ENCODE measurements at places on chromosomes 4 and X.

- no peak for DNase-seq
Observed at GRCh38 chr4:8315435-8316250, 46.1 kb downstream of the HTRA3 start.

DNA sequence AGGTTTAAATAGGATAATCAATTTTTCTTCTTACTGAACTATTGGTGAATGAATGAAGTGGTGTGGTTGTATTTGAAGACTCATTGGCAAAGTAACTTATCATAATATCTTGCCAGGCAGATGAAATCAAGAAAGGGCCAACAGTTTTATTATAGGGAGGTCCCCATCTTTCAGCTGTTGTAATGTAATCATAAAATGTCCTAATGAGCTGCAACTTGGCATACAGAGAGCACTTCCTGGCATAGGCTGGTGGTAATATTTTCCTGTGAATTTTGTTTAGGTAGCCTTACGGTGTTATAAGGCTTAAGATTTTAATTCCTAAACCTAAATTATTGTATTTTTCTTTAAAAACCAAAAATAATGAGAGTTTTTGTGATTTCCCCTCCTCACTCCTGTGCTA lies 17.5 kb downstream of the FHIP1A start:
- no peak for DNase-seq

DNA sequence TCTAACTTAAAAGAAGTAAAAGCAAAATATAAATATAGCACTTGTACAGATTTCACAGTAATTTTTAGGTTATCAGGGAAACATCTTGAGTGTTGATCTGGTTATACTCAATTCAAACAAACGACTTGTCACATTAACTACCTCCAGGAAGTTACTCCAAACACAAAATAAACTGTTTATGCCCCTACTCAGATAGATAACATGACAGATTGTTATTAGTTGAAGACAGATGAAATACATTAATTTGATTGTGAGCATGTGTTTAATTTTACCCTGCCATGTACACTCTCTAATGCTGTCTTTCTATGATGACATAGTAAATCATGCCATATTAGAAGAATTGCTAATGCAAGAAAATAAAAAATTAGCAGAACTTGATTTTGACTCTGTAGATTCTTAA lies 88.0 kb downstream of the RAB28 start:
- DNase-seq = no peak

GRCh38 chrX:65971151-65971550 lies 68.7 kb downstream of the VSIG4 start:
- no peak for DNase-seq

GRCh38 chr4:69763233-69763632 lies 2.8 kb upstream of the SULT1B1 start:
- DNase-seq = no peak

DNA sequence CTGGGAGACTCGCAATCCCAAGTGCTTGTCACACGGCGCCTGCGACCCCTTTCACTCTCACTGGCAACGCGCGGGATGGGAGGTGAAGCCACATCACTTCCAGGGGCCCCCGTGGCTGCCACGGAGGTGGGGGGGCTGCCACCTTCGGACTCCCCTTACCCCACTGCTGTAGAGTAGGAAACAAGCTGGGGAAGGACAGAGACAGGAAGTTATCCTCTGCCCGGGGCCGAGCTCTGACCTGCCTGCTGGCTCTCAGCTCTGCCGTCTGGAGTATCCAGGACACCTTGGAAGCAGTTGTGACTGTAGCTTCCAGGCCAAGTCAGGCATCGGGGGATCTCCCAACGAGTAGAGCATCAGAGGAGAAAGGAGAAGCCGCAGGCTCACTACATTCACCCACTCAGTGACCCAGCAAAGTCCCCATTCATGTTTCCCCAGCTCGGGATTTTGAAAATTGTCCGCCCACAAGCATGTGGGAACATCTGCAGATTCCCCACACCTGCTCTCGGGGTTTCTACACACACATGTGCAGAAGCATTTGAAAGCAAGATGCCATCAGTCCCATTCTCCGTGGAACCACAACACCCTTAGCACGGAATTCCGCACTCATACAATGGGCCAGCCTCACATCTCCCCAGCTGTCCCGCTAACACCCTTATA lies 10.8 kb downstream of the PDZD4 start:
- DNase-seq = no peak

DNA sequence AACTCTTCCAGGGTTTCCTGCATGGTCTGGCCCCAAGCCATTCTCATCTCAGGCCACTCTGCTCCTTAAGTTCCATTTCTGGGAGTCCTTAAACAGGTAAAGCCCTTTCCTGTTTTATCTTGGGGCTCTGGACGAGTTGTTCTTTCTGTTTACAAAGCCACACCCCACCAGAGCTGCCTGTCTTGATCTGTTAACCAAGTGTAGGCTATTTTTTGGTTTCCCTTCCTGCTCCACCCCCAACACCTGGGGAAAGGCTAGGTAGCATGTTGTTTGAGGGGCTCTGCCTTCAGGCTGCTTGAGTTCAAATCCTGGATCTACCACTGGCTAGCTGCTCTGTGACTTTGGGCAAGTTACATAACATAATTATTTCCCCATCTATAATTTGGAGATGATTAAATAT lies 40.0 kb downstream of the ERVMER34-1 start:
- DNase-seq = no peak

DNA sequence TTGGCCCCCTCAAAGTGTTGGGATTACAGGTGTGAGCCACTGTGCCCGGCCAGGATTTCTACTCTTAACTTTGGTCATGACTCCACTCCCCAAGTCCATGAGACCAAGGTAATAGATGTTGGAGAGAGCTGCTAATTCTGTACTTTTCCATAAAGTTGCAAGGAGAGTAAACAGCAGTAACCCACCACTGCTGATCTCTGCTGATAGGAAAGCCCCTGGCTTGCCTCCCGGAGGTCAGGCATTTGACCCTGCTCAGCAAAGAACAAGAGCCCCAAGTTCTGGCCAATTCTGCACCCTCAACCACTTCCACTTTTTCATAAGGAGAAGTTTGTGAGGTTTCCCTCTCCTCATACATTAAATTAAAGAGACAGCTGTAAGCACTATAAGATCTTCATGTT lies 143.0 kb downstream of the RASL11B start:
- DNase-seq = no peak

DNA sequence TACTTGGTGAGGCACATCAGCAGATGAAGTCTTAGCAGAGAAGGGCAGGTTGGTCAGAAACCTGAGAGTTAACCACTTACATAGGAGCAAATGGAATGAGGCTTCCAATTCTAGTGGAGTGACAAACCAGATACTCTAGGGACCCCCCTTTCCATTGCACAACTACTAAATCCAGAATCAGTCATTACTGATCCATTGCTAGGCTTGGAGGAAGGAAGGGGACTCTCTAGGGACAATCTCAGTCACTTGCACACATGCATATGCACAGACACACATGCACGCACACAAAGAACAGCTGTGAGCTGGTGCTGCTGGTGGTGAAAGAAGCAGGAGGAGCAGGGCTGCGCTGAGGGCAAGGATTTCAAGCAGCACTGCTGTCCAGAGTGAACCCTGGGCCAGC lies 25.7 kb downstream of the PNMA5 start:
- no peak for DNase-seq

GRCh38 chrX:102546828-102547493 lies 30.4 kb upstream of the TMSB15A start:
- DNase-seq = no peak

- no peak for DNase-seq
Observed at GRCh38 chr4:188596021-188596420, 456.8 kb downstream of the TRIML1 start.

DNA sequence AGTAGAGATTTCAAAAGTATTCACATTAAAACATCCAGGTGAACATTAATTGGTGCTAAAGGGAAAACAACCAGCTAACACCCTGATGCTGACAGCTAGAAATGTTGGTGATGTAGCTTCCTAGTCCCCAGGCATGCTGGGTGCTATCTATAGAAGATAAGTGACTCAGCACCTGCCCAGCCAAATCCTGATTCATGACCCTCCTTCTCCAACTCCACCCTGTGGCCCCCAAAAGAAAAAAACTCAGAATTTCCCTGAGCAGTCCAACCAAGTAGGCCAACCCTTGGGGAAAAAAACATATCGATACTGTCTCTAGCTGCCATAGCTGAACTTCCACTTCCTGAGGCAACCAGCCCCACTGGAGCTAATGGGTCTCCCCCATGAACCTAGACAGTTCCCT lies 197.6 kb upstream of the KLF3 start:
- DNase-seq = no peak

All from cerebellar nuclear complex (tissue), 1 donor.